ENCODE measurements at places on chromosomes 2 and 18. TPM values are rescaled to one million over a fixed set of nuclear protein-coding genes. Genes with fewer than 3 reads are reported as not detected.

GRHL1 gene
- total RNA-seq = 1.3 TPM

SSB gene
- 57.2 TPM for total RNA-seq

- no peaks in the 10 kb centered on the region for H3K27me3 ChIP-seq
- no peak for DNase-seq
- peaks cover 33% of the 10 kb centered on the region for H3K4me1 ChIP-seq
- no peaks in the 10 kb centered on the region for H3K36me3 ChIP-seq
- no peak overlapping the region for H3K4me3 ChIP-seq
- H3K27ac ChIP-seq = peak overlapping the region; percentile 81
Measured at GRCh38 chr2:101111262-101111838, 39.8 kb downstream of the TBC1D8 start.

- H3K27ac ChIP-seq = no peak overlapping the region
- no peaks in the 10 kb centered on the region for H3K4me1 ChIP-seq
- no peak overlapping the region for H3K4me3 ChIP-seq
- H3K36me3 ChIP-seq = no peaks in the 10 kb centered on the region
Measured at GRCh38 chr2:122191331-122191730, 435.9 kb downstream of the TSN start.

DNA sequence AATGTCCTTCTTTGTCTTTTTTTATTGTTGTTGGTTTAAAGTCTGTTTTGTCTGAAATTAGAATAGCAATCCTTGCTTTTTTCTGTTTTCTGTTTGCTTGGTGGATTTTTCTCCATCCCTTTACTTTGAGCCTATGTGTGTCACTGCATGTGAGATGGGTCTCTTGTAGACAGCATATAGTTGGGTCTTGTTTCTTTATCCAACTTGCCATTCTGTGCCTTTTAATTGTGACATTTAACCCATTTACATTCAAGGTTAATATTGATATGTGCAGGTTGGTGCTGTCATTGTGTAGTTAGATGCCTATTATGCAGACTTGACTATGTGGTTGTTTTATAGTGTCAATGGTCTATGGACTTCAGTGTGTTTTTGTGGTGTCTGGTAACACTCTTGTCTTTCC is 197.5 kb upstream of the FN1 start:
- no peaks in the 10 kb centered on the region for H3K27me3 ChIP-seq
- no peak for DNase-seq
- H3K27ac ChIP-seq = no peak overlapping the region
- no peak overlapping the region for H3K4me3 ChIP-seq
- H3K36me3 ChIP-seq = no peaks in the 10 kb centered on the region
- no peaks in the 10 kb centered on the region for H3K4me1 ChIP-seq

DNA sequence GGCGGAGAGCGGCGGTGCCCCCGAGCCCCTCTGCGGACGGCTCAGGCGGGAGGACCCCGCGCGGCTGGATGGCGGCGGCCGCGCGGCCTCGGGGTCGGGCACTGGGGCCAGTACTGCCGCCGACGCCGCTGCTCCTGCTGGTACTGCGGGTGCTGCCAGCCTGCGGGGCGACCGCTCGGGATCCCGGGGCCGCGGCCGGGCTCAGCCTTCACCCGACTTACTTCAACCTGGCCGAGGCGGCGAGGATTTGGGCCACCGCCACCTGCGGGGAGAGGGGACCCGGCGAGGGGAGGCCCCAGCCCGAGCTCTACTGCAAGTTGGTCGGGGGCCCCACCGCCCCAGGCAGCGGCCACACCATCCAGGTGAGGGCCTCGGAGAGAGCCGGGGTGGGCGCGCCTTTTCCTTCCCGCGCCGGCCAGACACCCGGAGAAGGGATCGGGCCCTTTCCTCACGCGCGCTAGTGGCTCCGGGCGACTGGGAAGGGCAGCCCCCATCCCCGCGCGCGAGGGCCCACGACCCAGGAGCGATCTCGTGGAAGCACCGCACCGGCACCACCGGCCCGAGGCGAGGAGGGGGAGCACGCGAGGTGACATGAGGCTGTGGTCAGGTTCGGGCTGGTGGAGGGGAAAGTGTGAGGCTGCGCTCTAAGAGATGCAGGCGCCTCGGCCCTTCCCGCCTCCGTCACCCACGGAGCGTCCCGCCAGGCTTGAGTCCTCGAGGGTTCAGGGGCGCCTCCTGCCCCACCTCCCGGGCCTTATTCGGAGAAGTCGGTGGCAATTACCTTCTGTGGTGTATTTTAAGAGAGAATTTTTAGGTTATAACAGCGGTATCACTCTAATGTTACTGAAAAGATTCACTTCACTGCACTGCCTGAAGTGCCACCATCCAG is 607 bp downstream of the LAMA3 start:
- H3K36me3 ChIP-seq = no peaks in the 10 kb centered on the region
- H3K4me1 ChIP-seq = peaks cover 15% of the 10 kb centered on the region
- H3K27ac ChIP-seq = peak overlapping the region; percentile 65
- no peaks in the 10 kb centered on the region for H3K27me3 ChIP-seq
- H3K4me3 ChIP-seq = peak overlapping the region; percentile 68

DNA sequence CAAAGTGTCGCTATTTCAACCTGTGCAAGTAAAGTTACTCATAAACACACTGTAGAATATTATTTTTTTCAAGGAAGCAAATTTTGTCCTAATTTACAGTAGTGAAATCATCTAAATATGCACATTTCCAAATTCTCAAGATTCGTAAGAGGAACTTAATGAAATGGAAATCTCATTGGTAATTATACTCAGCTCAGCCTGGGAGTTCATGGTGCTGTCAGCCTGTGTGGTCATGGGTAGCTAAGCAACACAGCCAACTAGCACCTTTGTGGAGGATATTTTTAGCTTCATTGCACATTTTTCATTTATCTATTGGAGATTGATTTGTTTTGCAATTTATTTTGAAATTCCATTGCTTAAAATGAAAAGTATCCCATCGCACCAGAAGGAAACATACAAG is 975.7 kb upstream of the ZEB2 start:
- H3K36me3 ChIP-seq = no peaks in the 10 kb centered on the region
- H3K27me3 ChIP-seq = no peaks in the 10 kb centered on the region
- H3K4me3 ChIP-seq = no peak overlapping the region
- H3K27ac ChIP-seq = no peak overlapping the region

- no peaks in the 10 kb centered on the region for H3K36me3 ChIP-seq
- H3K4me3 ChIP-seq = no peak overlapping the region
- H3K27ac ChIP-seq = no peak overlapping the region
- DNase-seq = no peak
Measured at GRCh38 chr18:67243799-67244587, 272.5 kb downstream of the DSEL start.

- no peaks in the 10 kb centered on the region for H3K4me1 ChIP-seq
- no peak for DNase-seq
- H3K4me3 ChIP-seq = no peak overlapping the region
- peaks cover 5% of the 10 kb centered on the region for H3K27me3 ChIP-seq
- H3K36me3 ChIP-seq = no peaks in the 10 kb centered on the region
Measured at GRCh38 chr2:36670881-36671595, 25.5 kb upstream of the VIT start.

GRCh38 chr18:74895686-74896085 is 298.0 kb downstream of the ZNF407 start:
- no peak overlapping the region for H3K4me3 ChIP-seq
- H3K4me1 ChIP-seq = no peaks in the 10 kb centered on the region
- H3K27me3 ChIP-seq = no peaks in the 10 kb centered on the region
- no peak for DNase-seq
- H3K27ac ChIP-seq = no peak overlapping the region

DNA sequence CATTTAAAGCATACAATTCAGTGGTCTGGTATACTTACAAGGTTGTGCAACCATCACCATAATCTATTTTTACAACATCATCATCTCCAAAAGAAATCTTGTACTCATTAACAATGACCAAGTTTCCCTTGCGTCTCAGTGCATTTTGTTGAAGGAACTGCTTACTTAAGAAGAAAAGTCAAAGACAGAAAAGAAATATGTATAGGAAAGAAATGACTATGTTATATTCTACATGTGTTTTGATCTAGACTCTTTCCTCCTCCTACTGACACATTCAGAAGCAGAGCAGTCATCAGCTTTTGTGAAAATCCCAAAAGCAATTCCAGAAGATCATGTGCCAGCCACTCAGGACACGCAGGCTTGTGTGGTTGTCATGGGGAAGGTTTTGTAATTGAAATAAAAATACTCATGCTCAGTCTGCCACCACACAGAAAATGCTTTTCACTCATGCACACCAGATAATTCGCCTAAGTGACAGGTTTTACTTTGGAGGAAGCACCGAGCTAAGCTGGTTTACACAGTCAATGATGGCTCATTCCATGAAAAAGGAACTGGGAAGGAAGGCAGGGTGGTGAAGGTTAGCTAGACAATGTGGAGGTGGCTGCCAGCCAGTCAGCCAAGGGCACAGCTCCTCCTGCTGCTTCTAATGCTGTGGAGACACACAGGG is 158.5 kb upstream of the REV1 start:
- no peaks in the 10 kb centered on the region for H3K27me3 ChIP-seq
- peak; percentile 30 for DNase-seq
- peak overlapping the region; percentile 85 for H3K27ac ChIP-seq
- no peaks in the 10 kb centered on the region for H3K36me3 ChIP-seq

ALPP gene
- total RNA-seq = not detected

- peak overlapping the region; percentile 91 for H3K27ac ChIP-seq
- no peaks in the 10 kb centered on the region for H3K36me3 ChIP-seq
- H3K4me1 ChIP-seq = peaks cover 57% of the 10 kb centered on the region
- DNase-seq = peak; percentile 67
- no peaks in the 10 kb centered on the region for H3K27me3 ChIP-seq
Measured at GRCh38 chr2:85741833-85742455, 11.8 kb upstream of the ATOH8 start.
